ENCODE measurements at places on chromosomes 1 and 21.

GRCh38 chr1:44650159-44650831, 24.0 kb downstream of the TMEM53 start:
- DNase-seq, result no peak

- DNase-seq, result peak; percentile 53
Measured at GRCh38 chr21:41777951-41778815, 11.3 kb upstream of the RIPK4 start.

DNA sequence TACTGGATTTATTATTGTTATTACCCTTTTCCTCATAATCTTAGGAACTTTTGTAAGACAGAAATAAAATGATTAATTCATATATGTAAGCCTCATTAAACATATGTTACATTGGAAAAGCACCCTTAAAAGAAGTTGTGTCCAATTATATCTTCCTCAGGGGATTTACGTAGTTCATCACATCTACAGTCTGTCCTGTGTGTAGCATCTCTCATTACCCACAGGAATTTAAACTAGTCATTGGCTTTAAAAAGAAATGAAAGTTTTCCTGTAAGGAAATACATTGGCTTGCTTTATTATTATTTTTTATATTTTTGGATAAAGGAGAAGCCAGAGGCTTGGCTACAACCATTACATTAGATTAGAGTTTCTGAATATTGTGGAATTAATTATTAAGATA, 56.1 kb downstream of the SWT1 start:
- no peak for DNase-seq

- no peak for DNase-seq
Measured at GRCh38 chr1:191582169-191582568, 576.1 kb upstream of the RGS18 start.

GRCh38 chr21:39003982-39004633, 179.1 kb downstream of the PSMG1 start:
- no peak for DNase-seq

DNA sequence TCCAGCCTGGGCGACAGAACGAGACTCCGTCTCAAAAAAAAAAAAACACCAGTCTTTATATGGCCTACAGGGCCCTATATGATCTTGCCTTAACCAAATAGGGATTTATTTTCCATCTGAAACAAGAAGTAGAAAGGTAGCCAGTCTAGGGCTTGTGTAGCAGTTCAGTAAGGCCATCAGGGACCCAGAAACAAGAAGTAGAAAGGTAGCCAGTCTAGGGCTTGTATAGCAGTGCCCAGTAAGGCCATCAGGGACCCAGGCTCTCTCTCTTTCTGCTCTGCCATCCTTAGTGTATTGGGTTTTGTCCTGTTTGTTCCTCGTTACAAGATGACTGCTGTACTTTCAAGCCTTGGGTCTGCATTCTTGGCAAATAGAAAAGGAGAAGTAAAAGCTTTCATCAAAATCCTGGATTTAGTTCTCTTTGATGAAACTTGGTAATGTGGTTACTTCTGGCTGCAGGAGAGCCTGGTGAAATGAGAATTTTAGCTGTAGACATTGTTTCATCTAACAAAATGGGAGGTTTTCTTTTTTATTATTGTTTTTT, 46.1 kb downstream of the PKN2 start:
- DNase-seq, result no peak

- peak; percentile 64 for DNase-seq
Measured at GRCh38 chr1:204198348-204199340, 2.4 kb upstream of the KISS1 start.

DNA sequence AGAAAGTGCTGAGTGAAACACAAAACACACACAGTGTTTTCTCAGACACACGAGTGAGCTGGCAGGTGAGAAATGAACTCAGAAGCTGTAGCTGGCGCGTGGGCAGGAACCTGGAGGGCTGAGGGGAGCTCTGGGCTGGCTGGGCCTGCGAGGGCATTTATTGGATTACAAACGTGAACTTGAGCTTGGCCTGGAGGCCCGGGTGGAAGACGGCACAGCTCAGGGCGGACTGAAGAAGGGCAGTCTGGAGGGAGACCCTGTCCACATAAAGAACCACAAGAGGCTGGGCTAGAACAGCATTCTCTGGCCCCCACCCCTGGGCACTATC, 52.1 kb upstream of the ADARB1 start:
- DNase-seq, result no peak

Measured in NCI-H446 (cell line).